HEK293T (cell line): ENCODE measurements at places on chromosomes 16 and 17.

DNA sequence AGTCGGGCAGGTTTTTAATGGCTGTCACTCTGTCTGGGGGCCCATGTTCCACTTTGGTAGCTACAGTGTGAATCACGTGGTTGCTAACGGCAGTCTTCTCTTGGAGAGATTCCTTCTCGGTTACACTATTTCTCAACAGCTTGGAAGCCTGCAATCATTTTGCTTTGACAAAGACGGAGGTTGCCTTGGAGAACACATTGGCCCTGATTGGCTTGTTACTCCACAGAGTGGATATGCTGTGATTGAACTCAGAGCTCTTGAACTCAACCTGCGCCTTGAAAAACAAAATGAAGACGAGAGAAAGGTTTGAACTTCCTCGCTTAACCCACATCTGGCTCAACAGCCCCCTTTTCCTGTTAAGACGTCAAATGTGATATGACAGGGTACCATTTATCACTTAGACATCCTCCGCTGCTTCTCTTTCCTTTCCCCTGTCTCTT lies 218.9 kb downstream of the MAF start:
- DNase-seq, result no peak

DNA sequence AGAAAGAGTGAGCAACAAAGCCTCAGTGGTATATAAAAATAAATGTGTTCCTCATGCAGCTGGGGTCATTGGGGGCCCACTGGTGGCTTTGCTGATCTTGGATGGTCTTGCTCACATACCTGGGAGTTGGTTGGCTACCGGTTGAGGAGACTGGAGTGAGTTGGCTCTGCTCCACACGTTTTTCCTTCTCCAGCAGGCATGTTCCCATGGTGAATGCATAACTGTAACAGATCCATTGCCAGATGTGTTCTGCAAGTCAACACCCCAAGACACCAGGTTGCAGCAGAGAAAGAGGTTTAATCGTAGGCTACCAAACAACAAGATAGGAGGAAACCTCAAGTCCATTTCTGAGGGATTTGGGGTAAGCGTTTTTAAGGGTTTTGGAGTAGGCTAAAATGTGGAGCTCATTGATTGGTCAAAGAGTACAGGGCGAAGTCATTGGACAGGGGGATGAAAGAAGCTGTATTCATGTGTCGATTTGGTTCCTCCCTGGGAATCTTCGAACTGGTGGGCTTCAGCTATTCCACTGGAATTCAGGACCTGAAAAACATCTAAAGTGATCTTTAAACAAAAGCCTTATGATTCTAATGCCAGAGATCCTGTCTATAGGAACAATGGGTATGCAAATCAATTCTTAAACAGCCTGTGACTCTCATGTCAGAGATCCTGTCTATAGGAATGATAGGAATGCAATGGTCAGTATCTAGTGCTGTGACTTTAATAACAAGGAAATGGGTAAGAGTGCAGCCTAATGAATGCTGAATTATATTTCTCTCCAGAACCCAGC lies 467.5 kb upstream of the C16orf82 start:
- DNase-seq, result no peak

DNA sequence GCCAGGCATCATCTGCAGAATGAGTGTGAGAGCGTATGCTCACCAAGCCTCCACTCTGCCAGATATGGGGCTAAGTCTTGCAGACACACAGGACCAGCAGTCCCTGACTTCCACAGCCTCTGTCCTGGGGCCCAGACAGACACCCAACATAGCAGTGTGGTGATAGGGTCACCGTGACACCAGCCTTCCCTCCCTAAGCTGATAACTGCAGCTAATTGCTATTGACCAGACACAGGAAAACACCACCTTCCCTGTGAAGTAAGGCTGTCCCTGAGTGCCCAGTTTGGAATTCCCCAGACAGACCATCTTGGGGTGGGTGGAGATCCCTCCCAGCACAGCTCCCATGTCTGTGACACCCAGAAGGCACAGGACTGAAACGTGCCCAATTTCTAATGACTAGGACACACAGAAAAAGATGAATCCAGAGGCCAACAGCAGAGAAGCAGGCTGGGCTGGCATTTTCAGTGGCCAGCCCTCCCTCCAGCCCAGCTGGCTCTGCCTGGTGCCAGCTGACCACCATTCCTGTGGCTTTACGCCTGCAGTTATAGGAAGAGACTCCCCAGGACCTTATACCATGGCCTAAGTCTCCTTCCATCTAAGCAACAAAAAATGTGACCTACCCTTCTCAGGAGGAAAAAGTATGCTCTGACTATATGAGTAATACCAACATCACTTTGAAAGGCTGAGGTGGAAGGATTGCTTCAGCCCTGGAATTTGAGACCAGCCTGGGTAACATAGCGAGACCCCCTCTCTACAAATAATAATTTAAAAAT lies 30.3 kb downstream of the ATPAF2 start:
- DNase-seq, result no peak

GRCh38 chr17:44552361-44552760 lies 4.9 kb upstream of the FZD2 start:
- no peak for DNase-seq

DNA sequence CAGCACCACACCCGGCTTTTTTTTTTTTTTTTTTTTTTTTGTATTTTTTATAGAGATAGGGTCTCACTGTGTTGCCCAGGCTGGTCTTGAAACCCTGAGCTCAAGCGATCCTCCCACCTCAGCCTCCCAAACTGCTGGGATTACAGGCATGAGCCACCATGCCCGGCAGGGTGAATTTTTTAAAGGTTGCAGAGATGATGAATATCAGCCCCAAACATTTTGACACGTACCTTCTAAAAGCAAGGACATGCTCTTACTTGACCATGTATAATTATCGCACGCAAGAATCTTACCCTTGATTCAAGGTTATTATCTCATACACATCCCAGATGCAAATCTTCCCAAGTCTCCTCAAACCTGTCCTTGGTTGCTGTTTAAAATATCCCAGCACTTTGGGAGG lies 4.3 kb upstream of the FOXC2 start:
- no peak for DNase-seq

- no peak for DNase-seq
Measured at GRCh38 chr17:3866276-3866675, 20.2 kb upstream of the NCBP3 start.

DNA sequence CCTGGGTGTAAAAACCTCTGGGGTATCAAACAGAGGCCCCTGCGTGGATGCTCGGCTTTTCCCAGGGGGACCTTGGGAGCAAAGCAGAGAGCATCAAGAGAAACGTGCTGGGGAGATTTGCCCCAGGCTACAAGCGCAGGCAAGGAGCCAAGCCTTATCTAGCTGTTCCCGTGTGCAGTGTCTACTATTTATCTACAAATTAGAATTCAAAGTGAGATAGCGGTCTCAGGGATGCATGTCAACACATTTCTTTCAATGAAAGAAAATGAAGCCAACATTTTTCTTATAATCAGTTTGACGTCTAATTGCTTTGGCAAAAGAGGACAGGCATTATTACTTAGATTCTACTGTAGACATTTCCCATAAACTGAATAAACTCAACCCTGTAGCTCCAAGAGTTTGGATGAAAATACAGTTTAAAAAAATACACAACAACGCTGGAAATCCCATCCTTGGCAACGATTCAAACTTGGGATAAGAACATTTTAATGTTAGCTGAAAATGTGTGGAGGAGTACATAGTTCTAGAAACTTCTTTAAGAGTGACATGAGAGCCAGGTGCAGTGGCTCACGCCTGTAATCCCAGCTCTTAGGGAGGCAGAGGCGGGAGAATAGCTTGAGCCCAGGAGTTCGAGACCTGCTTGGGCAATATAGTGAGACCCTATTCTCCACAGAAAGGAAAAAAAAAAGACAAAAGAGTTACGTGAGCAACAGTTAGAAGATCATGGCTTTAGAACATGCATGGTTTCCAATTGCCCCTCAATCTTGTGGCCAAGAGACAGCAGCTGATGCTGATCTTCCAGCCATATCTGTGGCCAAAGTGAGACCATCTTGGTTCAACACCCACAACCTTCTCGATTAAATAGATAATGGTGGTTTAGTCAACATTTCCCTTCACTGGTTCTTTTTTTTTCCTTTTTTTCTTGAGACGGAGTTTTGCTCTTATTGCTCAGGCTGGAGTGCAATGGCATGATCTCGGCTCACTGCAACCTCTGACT lies 7.2 kb downstream of the SPNS3 start:
- DNase-seq, result no peak

DNA sequence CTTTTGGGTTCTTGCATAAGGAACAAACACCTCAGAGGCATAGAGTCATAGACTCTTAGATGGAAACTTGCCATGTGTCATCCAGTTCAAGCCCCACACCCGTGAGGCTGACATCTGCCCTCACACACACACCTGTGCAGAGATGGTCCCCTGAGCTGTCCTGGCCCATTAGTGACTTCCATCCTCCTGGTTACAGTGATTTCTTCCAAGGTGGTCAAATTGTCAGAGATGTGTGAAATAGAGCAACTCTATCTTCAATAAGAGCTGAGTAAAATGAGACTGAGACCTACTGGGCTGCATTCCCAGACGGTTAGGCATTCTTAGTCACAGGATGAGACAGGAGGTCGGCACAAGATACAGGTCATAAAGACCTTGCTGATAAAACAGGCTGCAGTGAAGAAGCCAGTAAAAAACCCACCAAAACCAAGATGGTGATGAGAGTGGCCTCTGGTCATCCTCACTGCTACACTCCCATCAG lies 342.2 kb upstream of the TNRC6C start:
- no peak for DNase-seq
